T-helper 2 cell (primary cell): ENCODE measurements at places on chromosomes 12 and 14.

DNA sequence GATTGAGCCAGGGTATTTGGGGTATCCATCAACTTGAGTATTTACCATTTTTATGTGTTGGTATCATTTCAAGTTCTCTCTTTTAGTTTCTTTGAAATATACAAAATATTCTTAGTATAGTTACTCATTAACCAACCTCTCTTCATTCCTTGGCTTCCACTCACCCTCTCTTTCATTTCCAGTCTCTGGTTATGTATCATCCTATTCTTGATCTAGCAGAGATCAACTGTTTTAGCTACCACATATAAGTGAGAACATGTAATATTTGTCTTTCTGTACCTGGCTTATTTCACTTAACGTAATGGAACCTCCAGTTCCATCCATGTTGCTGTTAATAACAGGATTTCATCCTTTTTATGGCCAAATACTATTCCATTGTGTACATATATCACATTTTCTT lies 86.9 kb downstream of the DACT1 start:
- no peak for DNase-seq

- no peak for DNase-seq
Measured at GRCh38 chr14:105475269-105476096, 862 bp downstream of the CRIP2 start.

DNA sequence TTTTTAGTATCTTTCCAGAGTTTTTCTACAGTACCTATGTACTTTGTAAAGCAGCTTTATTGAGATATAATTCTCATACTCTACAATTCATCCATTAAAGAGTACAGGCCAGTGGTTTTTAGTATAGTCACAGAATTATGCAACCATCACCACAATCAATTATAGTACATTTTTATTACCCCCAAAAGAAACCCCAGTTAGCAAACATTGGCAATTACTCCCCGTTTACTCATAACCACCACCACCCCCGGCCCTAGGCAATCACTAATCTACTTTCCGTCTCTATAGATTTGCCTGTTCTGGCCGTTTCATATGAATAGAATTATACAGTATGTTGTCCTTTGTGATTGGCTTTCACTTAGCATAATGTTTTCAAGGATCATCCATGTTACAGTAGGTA lies 119.8 kb downstream of the KICS2 start:
- no peak for DNase-seq

DNA sequence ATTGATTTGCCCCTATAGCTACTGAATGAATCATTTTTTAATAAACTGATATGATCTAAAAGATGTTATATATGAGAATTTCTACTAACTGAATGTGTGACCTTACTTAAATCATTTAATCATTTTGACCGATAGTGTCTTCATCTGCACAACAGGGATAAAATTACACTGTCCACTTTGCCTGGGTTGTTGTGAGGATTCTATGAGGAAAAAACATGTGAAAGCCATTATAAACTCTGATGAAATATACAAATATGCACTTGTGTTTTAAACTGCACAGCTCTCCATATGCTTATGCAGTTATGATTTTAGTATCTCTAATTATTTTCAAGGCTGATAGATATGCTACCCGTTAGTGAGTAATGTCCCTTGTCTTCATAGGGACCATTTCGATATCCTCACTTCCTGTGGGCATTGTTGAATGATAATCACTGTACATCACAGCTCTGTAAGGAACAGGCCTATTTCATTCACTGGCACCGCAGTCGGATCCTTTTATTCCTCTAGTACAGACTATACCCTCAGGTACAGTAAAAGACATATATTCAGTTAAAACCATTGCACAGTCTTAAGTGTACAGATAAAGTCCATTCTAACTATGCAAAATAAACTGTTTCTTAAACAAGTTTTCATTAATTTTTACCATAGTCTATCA lies 88.7 kb upstream of the RAP1B start:
- no peak for DNase-seq

GRCh38 chr12:75751769-75752471 lies 240.5 kb upstream of the KRR1 start:
- DNase-seq, result no peak

GRCh38 chr12:104672501-104673265 lies 215.9 kb downstream of the CHST11 start:
- no peak for DNase-seq

- peak; percentile 22 for DNase-seq
Measured at GRCh38 chr14:22099942-22100763, 426.5 kb upstream of the OR4E1 start.

DNA sequence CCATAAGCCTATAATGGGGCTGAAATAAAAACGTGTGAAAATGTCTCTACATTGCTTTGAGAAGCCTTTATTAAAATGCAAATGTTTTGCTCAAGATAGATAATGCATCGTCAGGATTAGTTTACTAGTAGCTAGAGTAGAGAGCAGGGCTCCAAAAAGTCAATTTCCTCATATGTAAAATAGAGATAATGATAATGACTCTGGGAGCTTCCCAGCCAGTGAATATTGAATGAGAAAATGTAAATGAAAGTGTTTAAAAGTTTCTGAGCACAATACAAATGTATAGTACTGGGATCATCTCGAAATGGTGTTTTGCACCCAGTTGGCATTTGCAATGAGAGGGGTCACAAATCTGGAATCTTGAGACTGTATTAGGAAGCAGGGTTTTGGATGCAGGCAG lies 135.3 kb downstream of the OTOGL start:
- DNase-seq, result no peak

DNA sequence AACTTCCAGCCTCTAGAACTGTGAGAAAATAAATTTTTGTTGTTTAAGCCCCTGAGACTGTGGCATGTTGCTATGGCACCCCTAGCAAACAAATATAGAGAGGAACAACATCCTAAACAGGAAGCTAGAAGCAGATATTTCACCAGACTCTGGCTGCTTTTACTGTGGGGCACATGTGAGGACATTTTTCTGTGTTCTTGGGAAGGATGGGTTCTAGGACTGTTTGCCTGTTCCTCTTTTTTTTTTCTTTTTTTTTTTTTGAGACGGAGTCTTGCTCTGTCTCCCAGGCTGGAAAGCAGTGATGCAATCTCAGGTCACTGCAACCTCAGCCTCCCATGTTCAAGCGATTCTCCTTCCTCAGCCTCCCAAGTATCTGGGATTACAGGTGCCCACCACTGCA lies 4.2 kb upstream of the HRK start:
- DNase-seq, result no peak

DNA sequence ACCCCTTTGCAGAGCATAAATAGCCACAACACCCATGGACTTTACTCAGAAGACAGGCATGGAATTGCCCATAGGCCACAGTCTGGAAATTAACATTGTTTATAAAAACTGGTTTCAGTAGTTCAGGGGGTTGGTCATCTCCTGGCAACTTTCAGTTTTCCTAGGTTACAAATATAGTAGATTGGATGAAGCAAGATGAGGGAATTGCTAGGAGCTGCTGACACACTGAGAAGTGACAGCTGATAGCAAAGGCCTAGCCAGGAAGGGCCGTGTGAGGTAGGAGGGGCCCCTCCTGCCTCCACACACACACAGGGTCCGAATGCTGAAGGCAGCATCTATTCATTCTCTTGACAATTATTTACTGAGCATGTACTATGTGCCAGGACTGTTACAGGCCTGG lies 8.3 kb downstream of the GALNT16 start:
- no peak for DNase-seq

DNA sequence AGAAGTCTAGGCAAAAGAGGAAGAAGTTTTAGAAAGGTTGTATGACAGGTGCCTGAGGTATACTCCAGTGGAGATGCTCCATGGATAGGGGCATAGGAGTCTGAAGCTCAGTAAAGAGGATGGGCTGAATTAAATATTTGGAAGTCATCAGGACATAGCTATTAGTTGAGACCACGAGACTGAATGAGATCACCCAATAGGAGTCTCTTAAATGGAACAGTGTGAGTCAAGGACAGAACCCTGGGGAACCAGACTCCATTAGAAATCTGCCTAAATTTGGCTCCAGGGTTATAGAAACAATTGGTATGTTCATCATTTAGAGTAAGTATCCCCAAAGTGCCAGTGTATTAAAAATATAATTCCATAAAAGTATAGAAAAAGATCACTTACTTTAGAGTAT lies 172.6 kb downstream of the PRKCH start:
- DNase-seq, result no peak

- DNase-seq, result no peak
Measured at GRCh38 chr12:13979772-13980378, 1.5 kb downstream of the GRIN2B start.

DNA sequence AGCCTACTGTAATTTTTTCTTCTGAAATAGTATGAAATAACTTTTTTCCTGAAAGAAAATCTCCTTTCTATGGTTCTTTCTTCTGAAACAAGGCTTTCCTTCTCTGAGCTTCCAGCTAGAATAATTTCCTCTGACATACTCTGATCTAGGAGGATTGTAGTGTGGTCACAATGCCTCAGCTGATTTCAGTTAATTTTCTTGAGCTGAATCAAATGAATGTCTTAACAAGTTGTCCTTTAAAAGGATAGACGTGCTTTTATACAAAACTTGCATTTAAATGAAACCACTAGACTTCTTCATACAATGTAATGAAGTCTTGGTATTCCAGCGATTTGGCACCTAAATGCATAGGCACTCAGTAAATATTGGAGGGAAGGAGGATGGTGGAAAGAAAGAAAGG lies 94.4 kb downstream of the BICD1 start:
- DNase-seq, result no peak

GRCh38 chr12:13104409-13104808 lies 942 bp upstream of the GSG1 start:
- no peak for DNase-seq

DNA sequence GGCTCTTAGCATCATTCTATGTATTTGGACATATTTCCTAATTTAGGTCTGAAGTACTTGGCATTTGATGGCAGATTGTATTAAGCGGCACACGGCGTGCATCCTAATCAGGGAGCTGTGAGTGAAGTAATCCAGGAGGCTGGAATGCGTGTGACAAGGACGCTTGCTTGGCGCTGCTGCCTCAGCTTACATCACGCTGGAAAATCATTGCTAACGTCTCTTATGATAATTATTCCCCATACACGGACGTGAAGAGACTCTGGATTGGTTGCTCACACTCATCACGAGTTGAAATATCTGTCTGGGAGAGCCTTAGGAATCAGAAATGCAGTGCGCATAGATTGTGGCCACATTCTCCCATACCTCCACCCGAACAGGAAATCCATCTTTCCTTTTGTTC lies 85.3 kb downstream of the FBXW8 start:
- DNase-seq, result no peak

DNA sequence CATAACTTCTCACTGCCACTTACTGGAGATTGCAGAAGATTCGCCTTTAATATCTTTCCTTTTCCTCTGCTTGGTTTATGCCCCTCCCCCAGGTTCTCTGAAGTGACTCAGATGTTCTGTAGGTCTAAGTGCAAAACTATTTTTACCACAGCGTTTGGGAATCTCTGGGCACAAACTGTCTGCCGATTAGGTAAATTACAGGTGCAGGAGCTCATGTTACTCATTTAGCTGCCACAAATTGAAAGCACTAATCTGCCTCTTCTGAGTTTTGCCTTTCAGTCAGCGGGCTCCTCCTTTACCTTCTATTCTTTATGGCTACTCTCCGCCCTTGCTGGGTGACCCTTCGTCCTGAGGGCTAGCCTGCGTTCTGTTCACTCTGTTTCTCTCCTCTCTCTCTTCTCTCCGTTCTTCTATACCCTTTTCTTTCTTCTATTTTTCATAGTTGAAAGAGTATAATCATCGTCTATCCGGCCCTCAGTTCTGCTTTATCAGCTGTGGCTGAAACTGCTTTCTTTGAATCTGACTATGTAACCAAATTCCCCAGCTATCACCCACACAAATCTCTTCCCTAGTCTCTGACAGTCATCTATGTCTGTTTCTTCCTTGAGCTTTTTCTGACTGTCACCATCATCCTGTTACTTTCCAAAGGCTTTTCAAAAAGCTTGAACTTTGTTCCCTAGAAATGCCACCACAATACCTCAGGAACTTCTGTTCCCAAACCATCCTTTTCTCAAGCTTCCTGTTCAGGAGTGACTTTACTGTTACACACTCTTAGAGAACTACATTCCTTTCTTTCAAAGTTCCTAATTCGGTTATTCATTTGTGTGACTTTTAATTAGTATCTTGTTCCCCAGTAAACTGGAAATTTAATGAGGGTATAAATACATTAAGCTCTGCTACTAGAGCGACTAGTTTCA lies 4.3 kb upstream of the MYF6 start:
- DNase-seq, result no peak

- no peak for DNase-seq
Measured at GRCh38 chr14:91647856-91648255, 84.0 kb downstream of the CATSPERB start.

- no peak for DNase-seq
Measured at GRCh38 chr12:118315821-118316220, 56.9 kb downstream of the TAOK3 start.

GRCh38 chr14:77024171-77024691 lies 4.3 kb downstream of the IRF2BPL start:
- DNase-seq, result peak; percentile 97

GRCh38 chr12:109264943-109265650 lies 44.0 kb downstream of the FOXN4 start:
- DNase-seq, result no peak

DNA sequence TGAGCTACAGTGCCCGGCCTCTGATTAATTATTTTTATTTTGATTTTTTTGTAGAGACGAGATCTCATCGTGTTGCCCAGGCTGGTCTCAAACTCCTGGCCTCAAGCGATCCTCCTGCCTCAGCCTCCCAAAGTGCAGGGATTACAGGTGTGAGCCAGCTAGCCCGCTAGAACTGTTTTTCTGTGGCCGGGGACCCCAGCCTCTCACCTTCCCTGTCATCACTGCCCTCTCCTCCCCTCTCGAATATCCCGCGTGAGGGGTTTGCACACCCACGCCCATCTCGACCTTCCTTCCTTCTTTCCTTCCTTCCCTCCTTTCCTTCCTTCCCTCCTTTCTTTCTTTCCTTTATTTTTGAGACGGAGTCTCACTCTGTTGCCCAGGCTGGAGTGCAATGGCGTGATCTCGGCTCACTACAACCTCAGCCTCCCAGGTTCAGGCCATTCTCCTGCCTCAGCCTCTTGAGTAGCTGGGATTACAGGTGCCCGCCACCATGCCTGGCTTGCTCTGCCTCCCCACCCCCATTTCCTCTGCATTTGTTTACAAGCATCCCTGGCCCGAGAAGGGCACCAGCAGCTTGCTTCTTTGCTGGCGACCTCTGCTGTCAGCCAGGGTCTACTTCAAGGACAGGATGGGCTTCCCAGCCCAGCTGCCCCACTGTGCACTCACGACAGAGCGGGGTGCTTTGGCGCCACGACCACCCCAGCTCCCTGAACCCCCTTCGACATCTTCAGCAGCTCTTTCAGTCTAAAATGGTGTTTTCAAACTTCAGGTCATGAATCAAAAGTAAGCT lies 4.3 kb upstream of the TRAF3 start:
- no peak for DNase-seq

GRCh38 chr14:25308244-25308643 lies 258.3 kb upstream of the STXBP6 start:
- DNase-seq, result no peak

GRCh38 chr12:130429656-130430505 lies 92.2 kb downstream of the PIWIL1 start:
- no peak for DNase-seq

- DNase-seq, result no peak
Measured at GRCh38 chr14:54435500-54435981, 5.6 kb downstream of the CNIH1 start.

GRCh38 chr12:95131589-95132340 lies 58.3 kb upstream of the NR2C1 start:
- no peak for DNase-seq
